ENCODE measurements at places on chromosomes 5 and 9. TPM values are rescaled to one million over a fixed set of nuclear protein-coding genes. Genes with fewer than 3 reads are reported as not detected.

- DNase-seq: no peak
Observed at GRCh38 chr5:180807654-180808414, 5.2 kb upstream of the MGAT1 start.

- DNase-seq: no peak
Observed at GRCh38 chr9:34343090-34343489, 13.7 kb downstream of the NUDT2 start.

DNA sequence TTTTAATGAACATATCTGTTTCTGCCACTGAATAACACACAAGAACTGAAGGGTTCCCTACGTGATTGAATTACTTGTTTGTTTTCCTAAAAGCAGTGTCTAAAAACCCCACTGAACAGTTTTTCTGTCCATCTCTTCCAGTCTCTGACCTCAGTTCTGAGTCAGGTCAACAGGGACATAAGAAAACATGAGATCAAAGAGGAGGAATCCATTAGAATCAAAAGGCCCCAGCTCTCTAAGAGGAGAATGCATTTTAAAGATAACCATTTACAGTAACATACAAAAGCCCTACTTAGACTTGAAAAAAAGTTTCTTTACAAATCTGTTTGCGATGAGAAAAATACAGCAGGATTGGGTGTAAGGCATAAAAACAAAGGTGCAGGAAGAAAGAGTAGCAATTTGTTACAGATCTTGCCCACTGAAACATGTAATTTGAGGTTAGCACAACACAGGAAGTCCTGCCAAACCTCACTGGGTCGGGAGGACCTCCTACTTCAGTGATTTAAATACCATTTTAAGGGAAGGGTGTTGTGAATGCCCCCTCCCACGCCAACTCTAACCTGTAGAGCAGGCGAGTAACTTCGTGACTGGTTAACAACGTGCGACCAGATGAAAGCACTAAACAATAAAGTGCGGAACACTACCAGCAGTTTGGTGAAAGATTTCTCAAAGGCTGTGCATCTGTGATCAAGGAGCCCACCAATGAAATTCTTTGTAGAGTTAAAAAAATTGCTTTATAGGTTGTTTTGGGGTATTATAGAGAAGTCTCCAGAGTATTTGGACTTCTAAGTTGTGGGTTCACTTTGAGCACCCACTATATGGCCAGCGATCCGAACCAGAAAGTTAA, 1.3 kb downstream of the QSOX2 start:
- no peak for DNase-seq

GRCh38 chr9:21989440-21990189, 4.6 kb downstream of the CDKN2A start:
- no peak for DNase-seq

DNA sequence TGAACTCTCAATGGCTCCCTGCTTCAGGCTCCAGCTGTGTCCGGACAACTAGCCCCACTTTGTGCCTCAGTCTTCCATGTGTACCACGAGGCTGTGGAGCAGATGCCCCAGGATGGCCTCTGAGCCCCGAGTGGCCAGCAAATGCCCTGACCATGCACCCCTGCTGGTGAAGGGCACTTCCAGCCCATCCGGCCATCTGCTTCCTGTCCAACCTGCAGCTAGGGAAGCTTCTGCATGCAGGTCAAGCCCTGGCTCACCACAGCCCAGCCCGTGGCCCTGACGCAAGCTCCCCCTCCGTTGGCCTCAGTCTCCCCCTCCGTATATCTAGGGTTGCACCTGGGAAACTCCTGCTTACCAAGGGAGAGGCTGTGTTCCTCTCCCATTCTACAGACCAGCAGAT, 4.8 kb downstream of the NINJ1 start:
- DNase-seq: no peak

GRCh38 chr5:2254406-2254805, 371.7 kb upstream of the IRX4 start:
- no peak for DNase-seq

- no peak for DNase-seq
Observed at GRCh38 chr5:116415182-116415581, 159.4 kb downstream of the SEMA6A start.

GRCh38 chr5:134075102-134075501, 39.4 kb upstream of the TCF7 start:
- no peak for DNase-seq

- peak; percentile 77 for DNase-seq
Observed at GRCh38 chr5:135222171-135222681, 176.8 kb downstream of the MACROH2A1 start.

DNA sequence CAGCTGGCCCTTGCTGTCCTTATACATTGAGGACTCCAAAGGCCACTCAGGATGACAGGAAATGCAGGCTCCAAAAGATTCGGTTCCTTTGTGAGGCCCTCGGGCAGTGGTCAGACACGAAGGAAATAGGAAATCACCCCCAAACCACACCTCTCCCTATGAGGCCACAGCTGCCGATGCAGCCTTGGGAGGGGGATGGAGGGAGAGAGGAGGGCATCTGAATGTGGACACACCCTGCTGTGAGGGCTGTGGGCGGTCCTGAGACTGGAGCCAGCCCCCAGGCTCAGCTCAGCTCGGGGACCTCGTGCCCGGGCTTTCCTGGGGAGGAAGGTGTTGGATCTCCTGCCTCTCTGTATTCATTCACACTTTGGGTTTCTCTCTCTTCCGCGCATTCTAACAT, 2.7 kb upstream of the CLPTM1L start:
- DNase-seq: no peak

GRCh38 chr5:72474046-72474500, 33.1 kb downstream of the ZNF366 start:
- DNase-seq: no peak

DNA sequence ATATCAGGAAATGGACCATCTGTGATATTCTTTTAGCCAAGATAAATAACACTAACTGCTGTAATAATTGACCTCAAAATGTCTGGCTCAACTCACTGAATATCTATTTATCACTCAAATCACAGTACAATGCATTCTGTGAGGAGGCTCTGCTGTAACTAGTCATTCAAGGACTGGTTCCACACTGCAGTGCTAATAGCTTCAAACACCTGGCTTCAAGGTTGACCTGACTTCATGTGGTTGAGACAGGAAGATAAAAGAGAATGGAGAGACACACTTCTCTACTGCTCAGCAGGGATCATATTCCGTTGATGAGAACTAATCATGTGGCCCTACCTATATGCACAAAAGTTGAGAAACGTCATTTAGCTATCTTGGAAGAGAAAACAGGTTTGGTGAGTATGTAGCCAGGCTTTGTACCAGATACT, 3.4 kb upstream of the RHOBTB3 start:
- no peak for DNase-seq

GRCh38 chr5:157713830-157714595, 17.2 kb upstream of the THG1L start:
- no peak for DNase-seq

Gene C1QTNF3
- 15.6 TPM for total RNA-seq

Gene PLAC8L1
- total RNA-seq: not detected

All from esophagus muscularis mucosa (tissue), 4 donors.